ENCODE measurements at places on chromosomes 12 and 14.

DNA sequence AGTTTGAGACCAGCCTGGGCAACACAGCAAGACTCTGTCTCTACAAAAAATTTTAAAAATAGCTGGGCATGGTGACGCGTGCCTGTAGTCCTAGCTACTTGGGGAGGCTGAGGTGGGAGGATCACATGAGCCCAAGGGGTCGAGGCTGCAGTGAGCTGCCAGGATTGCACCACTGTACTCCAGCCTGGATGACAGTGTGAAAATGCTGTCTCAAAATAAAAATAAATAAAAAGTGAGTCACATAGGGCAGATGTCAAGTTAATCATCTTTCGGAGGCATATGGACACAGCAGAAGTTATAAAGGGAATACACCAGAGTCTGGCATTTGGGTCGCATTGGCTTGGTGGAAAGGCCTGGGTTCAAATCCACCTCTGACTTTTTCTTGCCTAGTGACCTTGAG, 92.7 kb downstream of the PHETA1 start:
- no peak for DNase-seq

DNA sequence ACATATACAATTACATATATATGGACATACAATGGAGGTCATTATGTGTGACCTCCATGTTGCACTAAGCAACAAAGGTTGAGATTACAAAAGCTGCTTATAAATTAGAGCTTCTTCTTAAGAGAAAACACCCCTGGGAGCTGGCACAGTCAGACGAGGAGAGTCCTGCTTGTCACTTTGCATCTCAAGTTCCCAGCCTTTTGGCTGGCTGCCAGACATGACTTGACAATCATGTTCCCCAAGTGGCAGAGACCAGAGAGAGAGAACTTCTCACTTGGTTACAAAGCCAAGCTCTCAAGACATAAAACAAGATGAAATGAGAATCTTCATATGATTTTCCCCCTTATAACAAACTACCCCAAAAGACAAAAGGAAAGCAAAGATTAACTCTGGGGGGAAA, 8.5 kb upstream of the SYNJ2BP start:
- DNase-seq, result no peak

DNA sequence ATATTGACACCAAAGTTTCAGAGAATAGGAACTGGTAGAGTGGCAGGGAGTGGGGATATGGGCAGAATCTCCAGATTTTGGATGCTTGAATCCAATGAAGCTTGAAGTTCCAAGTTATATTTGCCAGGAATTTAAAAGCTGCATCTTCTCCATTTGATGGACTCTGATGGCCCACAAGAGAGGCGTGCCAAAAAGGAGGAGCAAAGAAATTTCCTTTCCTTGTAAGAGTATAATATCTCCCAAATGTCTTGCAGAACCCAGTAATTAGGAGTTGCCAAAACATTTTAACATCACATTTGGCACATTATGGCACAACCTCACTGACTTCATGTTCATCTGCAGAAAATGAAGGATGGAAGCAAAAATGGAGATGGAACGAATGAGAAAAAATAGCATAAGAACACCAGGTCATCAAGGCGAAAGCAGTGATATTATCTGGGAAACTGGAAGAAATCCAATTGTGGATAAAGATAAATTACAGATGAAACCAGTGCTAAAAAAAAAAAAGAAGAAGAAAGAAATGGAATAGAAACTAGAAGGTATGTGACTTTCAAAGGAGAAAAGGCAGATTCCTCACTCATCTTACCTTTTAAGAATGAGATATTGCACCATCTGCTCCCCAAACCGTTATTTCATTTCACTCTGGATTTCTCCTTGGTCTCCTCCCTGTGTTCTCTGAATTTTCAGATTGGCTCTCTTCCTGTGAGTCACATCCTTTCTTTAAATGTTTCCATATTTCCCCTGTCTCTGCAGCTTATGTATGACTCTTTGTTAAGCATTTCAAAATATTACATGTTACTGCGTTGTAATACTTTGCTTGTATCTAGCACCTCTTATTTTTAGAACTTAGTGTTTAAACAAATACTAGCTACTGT, 13.5 kb upstream of the FLRT2 start:
- DNase-seq, result no peak

- DNase-seq, result no peak
Observed at GRCh38 chr12:116067892-116068291, 209.6 kb downstream of the MED13L start.

GRCh38 chr12:39077226-39077625, 171.8 kb upstream of the CPNE8 start:
- DNase-seq, result no peak

DNA sequence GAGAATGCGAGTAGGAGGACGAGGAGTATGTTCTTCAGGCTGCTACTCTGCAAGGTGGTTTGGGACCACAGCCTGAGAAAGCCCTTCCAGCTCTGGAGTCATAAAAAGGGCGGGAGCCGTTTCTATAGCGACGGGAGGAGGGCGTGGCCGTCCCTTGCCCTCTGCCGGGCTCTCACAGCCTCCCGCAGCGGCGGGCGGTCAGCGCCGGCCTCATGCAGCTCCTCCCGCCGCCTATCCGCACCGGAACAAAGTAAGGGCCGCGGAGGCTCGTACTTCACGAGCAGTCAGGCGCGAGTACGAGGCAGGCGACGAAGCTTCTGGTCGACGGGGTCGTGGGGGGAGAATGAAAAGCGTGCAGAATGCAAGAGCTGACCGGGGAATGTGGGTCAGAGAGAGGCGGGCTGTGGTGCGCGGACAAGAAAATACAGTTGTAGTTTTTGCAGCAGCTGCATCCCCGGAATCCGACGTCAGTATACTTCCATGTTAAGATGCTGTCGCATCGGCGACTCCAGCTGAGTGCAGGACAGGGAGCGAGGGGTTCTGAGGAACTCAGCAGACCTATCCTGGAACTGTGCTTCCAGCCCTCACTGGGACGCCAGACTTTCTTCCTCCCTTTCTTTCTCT, at the start of gene DYRK4:
Gene DYRK4 (plus strand): TSS at position 175 of the 624 bp plus-strand sequence. CDS start 38 bp downstream, at position 213.
- no peak for DNase-seq

GRCh38 chr14:41016213-41016612, 590.5 kb upstream of the LRFN5 start:
- no peak for DNase-seq

GRCh38 chr12:112782943-112783342, 8.6 kb upstream of the RPH3A start:
- DNase-seq, result no peak

GRCh38 chr12:104493496-104493895, 36.7 kb downstream of the CHST11 start:
- no peak for DNase-seq

GRCh38 chr14:104137297-104138097, 890 bp upstream of the KIF26A start:
- DNase-seq, result peak; percentile 74

DNA sequence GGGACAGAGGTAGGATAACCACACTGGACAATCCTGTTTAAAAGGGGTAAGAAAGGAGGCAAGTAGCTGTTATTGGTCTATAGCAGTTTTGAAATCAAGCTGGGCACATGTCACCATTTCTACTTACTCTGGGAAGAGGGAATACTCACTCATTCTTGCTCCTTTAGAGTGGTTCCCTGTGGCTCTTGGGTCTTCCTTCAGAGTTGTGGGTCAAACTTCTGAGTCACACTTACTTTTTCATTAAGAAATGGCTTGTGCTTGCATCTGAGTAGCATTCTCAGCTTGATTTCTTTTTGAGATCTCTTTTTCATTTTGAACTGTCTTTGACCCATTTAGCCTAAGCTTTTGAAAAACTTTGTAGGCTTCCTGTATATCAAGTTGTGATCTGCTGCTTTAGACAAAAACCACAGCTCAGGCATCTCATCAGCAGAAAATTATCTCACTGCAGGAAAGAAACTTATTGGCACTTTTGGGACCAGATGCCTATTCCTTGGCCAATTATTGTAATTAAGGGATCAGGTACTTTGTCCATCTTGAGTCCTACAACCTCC, 122.2 kb downstream of the AEBP2 start:
- no peak for DNase-seq

GRCh38 chr12:45577844-45578399, 151.6 kb upstream of the ARID2 start:
- no peak for DNase-seq

DNA sequence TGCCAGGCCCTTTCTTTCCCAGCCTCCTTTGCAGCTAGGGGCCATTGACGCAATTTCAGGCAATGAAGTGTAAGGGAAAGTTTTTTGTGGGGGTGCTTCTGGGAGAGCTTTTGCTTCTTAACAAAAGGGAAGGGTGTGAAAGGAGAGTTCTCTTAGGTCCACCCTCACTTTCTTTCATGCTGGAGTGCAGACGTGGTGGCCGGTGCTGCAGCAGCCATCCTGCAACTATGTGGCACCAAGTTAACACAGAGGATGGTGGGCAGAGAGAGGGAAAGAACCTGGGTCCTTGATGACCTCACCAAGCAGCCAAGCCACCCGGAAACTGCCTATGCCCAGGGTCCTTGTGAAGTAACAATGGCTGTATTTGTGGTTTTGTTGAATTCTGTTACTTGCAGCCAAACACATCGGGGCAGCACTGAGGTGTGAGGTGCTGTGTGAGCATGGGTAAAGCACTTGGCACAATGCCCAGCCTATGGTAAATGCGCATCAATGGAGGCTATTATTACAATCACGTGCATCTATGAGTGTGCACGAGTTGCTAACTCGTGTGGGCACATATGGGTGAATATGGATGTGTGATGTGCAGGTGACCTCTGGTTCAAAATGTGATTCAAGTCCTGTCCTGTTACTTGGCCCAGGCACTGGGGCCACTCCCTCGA, 122.6 kb downstream of the CALM1 start:
- DNase-seq, result no peak

- DNase-seq, result no peak
Observed at GRCh38 chr12:31923063-31923412, 36.2 kb upstream of the RESF1 start.

GRCh38 chr14:92993302-92993701, 70.4 kb downstream of the CHGA start:
- DNase-seq, result no peak

DNA sequence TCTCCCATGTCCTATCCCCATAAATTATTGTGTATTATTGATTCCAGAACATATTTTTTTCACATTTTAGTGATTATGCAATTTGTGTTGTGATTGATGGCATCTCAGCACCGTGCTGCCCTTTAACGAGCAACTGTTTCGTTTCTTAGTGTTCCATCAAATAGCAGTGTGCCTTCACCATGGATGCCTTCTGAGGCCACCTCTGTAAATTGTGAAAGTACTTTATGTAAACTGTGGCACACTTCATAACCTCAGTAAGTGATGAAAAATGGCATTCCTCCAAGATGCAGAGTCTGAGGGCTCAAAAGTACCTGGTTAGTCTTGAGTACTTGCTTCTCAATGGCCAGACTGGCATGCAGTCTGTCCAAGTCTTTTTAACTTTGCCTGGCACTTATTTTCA, 8.2 kb downstream of the CHST11 start:
- no peak for DNase-seq

DNA sequence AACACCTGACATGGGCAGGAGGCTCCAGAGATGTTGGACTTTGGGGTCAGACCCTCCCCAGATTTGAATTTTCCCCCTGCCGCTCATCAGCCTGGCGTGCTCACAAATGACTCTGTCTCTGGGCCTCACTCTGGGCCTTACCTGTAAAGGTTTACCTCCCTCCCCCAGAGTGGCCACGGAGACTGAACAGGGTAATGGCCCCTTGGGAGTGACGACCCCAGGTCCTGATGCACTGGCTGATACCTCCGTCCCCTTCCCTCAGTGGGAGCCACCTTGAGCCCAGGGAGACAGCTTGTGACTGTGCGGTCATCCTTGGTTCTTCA, 7.0 kb downstream of the SLC25A29 start:
- DNase-seq, result no peak

DNA sequence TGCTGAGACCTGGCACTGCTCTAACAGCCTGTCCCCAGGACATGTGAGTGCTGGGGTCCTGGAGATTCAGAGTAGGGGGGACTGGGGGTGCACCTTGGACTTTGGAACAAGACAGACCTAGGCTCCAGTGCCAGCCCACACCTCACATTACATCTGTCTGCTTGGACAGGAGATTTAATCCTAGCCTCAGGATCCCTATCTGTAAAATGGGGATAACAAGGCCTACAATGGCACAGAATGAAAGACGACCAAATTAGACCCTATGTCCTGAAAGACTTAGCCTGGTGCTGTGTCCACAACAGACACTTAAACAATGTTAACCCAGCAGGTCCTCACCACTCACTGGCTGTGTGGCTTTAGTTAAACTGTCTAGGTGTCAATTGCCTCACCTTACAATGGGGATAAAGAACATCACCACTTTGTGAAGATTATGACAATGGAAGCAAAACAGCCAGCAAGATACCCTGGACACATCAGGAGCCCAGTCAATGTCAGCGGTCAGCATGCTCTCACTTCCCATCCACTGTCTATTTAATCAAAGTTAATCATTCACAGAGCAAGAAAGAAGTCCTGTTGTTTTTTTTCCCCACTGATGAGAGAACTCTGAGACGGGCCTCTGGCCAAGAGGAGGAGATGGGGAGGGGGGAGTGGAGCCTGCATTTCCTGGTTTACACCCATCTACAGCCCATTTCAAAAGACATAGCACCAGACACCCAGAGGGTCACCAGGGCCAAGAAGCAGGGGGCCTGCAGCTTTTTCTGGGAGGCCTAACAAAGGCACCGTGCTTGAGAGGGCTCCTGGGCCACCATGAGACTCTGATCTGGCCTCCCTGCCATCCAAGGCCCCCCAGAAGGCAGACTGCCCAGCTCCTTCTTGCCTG, 40.6 kb downstream of the ACTN1 start:
- no peak for DNase-seq

- no peak for DNase-seq
Observed at GRCh38 chr12:83168751-83169150, 482.0 kb downstream of the TMTC2 start.

DNA sequence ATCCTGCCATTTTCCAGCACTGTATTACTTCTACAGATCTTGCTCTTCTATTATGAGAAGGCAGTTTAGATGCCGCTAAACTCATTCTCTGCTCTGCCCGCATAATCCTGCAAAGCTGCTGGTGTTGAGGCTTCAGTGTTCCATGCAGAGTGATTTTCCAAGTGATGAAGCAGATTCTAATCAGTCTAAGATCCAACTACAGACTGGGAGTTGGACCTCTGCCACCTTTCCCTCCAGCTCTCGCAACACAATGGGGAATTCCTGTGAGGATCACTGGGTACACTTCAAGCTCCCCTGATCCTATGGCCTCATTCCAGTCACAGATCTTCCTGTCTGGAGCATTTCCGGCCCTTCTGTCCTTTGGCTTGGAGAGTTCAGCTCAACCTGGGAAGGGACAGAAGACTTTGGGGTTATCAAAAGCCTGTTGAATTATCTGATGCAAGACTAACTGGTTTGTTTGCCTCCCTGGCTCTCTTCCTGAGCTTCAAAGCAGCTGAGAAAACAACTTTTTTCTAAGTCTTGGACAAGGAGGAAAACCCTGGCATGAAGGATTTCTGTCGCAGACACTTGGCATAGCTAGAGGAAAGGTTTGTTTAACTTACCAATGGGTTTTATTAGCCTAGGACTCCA, 333.9 kb downstream of the ZFP36L1 start:
- no peak for DNase-seq

Data from stimulated activated CD4-positive, alpha-beta T cell treated with anti-CD3 and anti-CD28 coated beads, Interleukin-2, amount 100 ng/mL, for 24 hours (primary cell).